ENCODE measurements at places on chromosomes 2 and 18. TPM values are rescaled to one million over a fixed set of nuclear protein-coding genes. Genes with fewer than 3 reads are reported as not detected.

DNA sequence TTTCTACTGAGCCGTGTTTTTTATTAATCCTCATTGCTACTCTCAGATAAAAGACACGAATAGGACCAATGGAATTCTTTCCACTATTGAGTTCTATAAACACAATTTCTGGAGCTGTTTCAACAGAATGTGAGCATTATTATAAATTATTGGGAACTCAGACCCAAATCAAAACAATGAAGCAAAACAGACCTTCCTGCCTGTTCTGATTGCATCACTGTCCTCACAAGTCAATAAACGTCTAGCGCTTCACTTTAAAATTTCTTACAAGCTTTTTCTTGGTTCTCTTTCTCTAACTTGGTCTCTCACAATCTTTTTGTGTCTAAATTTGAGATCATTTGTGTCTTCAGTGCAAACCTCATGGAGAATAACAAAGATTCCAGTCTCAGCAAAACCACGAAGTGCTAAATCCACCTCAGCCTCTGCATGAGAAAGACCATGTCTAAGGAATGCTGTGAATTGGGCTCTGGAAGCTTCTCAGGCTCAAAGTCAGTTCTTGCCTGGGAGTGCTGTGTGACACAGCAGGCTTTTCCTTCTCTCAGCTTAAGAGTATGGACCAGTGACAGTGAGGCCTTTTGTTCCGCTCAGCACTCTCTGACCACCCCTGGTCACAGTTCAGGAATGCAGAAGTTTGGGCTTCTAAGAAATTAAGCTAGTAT is 22.8 kb downstream of the ARHGAP28 start:
- DNase-seq = no peak

DNA sequence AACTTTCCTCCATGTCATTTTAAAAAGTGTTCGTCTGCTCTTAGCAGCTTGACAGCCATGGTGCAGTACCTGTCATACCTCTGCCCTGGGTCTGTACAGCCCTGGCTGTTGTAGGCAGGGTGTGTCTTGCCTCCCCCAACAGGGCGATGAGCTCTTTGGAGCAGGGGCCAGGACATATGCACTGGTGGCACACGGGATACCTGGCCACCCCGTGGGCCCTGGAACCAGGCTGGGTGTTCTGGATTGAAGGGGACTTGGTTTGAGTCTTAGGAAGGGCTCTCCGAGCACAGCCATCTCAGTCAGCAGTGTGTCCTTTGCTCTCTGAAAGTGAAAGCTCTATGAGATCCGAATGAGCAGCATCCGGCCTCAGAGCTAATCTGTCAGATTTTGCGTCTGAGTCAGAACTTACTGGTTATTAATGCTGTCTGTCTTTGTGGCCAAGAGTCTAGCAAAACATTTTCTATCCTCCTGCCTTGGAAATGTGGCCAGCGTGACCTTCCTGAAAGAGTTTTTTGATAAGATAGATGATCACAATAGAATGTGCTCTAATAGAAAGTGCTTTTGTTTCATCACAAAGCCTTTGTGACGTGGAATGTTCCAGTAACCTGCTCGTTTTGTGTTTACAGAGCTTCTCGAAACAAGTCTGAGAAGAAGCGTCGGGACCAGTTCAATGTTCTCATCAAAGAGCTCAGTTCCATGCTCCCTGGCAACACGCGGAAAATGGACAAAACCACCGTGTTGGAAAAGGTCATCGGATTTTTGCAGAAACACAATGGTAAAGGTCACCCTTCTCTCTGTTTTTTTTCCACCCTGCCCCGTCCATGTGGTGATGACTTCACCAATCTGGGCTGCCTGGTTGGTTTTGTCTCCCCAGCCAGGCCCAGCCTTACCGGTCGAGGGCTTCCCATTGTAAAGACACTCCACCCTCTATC is 77.3 kb upstream of the RPL31 start:
- no peak for DNase-seq

GRCh38 chr2:203533676-203534591 is 1.2 kb downstream of the RAPH1 start:
- no peak for DNase-seq

GRCh38 chr2:85485815-85486214 is 53.2 kb upstream of the MAT2A start:
- no peak for DNase-seq

GRCh38 chr2:132979339-132980093 is 309.5 kb upstream of the LYPD1 start:
- DNase-seq = no peak

- no peak for DNase-seq
These were observed 1.1 kb downstream of the RNF103 start for GRCh38 chr2:86622519-86623042.

GRCh38 chr2:63654959-63655358 is 66.2 kb downstream of the MDH1 start:
- no peak for DNase-seq

DNA sequence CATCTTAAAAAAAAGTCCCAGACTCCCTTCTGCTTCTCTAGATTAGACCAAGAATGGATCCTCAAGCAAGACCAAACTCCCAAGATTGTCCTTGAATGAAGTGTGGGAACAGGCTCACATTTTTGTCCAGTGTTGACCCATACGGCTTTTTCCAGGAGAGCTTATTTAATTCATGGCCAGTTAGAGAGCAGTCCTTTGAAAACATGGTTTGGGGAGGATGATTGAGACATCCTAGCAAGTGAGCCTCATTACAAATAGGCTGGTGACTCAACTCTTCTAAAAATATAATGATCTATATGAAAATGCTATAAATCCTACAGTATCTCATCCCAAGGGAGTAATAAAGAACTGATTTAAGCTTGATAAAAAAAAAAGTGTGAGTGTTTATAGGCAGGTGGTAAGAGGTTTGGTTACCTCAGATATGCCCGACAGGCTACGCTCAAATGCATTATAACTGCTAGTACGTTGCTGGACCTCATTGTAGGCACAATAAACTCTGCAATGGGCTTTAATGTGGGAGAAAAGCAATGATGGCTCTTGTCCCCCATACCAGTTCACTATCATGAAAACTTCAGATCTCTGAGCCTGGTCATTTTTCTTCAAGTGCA is 17.0 kb downstream of the ANKRD29 start:
- DNase-seq = no peak

GRCh38 chr2:207497596-207497995 is 32.2 kb upstream of the CREB1 start:
- no peak for DNase-seq

GRCh38 chr2:26568076-26568890 is 72.9 kb downstream of the CIB4 start:
- no peak for DNase-seq

DNA sequence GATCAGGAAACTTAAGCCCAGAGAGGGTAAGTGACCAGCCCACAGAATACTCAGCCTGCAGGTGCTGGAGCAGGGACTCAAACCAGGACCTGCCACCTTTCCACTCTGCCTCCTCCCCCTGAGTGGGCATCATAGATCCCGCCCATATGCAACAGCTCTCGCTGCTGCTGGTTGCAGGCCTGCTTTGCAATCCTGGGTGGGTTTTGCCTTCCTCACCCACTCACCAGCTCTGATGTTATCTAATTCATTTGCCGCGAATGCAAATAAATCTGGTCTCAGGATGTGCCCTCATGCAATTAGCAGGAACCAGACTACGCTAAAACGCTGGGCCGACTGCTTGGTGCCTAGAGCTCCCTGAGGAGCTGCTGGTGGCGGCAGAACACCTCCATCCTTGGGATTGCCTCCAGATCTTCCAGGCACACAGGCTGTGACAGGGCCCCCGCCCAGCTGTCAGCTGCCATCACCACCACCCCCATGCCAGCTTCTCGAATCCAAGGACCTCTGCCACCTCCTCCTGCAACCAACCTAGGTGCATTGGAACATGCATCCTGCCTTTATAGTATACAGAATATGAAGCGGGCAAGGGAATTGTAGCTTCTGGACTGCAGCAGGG is 28.8 kb downstream of the CNGA3 start:
- DNase-seq = no peak

GRCh38 chr2:63186331-63186730 is 135.7 kb downstream of the OTX1 start:
- DNase-seq = no peak

DNA sequence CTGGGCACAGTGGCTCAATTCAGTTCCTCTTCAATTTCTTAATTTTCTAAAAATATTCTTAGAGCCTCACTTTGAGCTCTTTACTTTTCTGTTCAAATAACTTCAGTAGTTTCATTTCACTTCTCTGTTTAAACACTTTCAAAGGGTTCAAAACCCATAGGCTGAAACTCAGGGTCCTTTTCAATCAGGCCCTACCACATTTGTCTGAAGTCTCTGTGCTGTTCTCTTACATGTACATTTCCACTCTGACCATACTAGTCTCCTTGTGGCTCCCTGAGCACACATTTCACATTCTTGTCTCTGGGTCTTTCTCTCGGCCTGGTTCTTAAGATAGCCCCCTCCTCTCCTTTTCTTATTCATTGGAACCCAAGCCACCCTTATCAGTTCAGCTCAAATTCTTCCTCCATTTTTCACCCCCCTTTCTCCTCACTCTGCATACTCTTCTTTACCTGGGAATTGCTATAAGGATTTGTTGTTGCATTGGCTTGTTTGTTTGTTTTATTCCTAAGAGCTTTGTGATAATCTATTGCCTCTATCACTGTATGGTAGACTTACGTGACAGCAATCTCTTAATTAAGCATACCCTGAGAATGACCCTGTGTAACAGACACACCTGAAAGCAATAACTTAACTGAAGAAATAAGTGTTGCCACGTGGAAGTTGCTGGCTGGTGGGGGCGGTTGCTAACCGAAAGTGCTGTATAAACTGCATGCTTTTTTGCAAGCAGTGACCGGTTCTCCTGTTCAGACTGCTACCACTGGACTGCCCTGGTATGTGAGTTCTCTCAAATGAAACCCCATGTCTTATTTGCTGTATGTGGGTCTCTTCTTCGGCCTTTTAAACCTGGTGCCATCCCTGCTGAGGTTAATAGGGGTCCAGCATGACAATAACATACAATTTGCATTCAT is 27.7 kb upstream of the ACADL start:
- no peak for DNase-seq

DNA sequence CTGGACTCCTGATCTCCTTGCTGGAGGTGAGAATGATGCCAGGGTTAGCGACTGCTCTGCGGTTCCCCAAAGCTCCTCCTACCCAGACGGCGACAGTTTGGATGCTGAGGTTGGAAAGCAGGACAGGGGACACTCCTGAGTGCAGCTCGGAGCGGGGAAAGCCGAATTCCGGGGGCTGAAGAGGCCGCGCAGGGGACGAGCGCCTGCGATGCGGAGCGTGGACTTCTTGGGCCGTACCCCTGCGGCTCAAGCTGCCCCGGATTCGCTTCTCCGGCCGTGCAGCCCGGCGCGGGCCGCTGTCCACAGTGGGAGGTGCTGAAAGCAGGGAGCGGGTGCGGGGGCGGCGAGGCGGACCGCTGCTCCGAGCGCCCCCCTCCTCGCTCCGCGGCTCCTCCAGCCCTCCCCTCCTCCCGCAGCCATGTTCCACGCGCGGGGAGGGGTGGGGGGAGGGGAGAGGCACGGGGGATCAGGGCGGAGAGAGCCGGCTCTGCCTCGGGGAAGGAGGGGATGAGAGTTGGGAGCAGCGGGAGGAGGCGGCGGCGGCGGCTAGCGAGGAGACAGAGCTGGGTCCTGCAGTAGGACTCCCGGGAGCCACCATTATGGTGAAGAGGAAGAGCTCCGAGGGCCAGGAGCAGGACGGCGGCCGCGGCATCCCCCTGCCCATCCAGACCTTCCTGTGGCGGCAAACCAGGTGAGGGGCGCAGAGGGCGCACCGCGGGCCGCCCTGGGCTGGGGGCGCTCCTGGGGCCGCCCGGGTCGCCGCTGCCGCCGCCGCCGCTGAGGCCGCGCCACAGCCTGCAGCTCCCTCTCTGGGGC is at the start of gene UNC80:
Gene UNC80, plus strand, starts transcription at position 359 of the 816 bp plus-strand sequence. Its CDS starts 241 bp downstream, at position 600.
- DNase-seq = no peak

GRCh38 chr2:236610991-236611821 is 41.6 kb downstream of the ACKR3 start:
- DNase-seq = no peak

- DNase-seq = no peak
These were observed 24.4 kb downstream of the NFE2L2 start for GRCh38 chr2:177239932-177240630.

DNA sequence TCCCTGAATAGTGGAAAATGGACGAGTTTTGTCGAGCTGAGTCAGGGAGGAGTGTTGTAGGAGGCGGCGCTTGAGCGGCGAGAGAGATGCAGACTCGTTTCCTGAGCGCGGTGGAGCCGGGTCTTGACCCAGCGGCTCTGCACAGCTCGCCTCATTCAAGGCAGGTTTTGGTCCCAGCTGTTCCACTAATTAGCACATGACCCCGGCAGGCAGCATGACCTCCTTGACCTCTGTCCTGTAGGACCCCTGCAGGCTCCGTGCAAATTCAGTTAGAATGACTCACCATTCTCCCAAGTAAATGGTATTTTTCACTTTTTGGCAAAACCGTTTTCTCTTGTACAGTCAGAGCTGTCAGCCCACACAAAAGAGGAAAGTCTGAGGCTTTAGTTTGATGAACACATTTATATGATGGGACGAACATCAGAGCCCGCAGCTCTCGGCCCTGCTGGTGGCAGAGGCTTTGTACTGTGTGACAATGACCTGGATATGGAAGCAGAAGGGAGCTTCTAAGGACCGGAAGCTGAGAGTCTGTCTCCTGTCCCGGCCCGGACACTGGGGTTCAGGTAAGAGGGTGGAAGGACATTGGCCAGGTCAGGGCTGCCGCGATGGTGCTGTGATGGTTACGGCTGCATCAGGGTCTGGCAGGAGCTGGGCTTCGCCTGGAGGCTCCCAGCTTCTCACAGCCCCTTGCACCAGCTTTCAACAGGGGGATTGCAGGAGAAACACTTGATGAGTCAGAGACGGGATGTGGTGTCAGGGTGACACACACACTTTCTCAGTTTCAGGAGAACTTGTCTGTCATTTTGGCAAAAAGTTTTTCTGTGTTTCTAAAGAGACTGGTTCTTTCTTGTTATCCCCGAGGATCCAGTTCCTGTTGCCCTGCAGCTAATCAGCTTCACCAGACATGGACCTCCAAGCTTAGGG is 29.9 kb upstream of the ALKAL2 start:
- DNase-seq = no peak

- DNase-seq = no peak
These were observed 239.2 kb upstream of the DOK6 start for GRCh38 chr18:69161383-69162028.

DNA sequence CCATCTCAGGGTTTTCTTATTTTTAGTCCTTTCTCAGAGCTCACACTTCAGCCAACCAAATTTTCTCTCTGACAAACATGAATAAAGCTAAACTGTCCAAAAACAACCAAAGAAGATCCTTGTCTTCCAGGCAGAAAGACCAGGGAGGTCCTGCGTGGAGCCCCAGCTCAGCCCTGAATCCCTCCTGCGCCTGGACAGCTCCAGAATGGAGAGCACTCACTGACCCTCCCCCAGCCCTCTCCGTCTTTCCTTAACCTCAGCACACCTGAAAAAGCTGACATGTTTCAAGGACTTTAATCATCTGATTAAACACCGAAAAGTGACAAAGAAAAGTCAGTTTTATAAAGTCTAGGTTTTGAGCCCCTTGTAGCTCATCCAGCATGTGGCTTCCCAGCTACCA is 22.9 kb upstream of the GNAL start:
- DNase-seq = no peak

GRCh38 chr2:239528146-239528545 is 127.3 kb upstream of the HDAC4 start:
- DNase-seq = no peak

CRYGD gene
- not detected for total RNA-seq

ASXL3 gene
- total RNA-seq = not detected

TMEM198 gene
- total RNA-seq = 0.86 TPM

CYP20A1 gene
- total RNA-seq = 24.0 TPM

UGT1A8 gene
- total RNA-seq = not detected

AQP12B gene
- total RNA-seq = not detected

UGT1A4 gene
- total RNA-seq = not detected

Measured in activated B cell treated with CpG ODN at 0.5 μM for 24 hours (primary cell).